ENCODE measurements at places on chromosomes 16 and 17. TPM values are rescaled to one million over a fixed set of nuclear protein-coding genes. Genes with fewer than 3 reads are reported as not detected.

DNA sequence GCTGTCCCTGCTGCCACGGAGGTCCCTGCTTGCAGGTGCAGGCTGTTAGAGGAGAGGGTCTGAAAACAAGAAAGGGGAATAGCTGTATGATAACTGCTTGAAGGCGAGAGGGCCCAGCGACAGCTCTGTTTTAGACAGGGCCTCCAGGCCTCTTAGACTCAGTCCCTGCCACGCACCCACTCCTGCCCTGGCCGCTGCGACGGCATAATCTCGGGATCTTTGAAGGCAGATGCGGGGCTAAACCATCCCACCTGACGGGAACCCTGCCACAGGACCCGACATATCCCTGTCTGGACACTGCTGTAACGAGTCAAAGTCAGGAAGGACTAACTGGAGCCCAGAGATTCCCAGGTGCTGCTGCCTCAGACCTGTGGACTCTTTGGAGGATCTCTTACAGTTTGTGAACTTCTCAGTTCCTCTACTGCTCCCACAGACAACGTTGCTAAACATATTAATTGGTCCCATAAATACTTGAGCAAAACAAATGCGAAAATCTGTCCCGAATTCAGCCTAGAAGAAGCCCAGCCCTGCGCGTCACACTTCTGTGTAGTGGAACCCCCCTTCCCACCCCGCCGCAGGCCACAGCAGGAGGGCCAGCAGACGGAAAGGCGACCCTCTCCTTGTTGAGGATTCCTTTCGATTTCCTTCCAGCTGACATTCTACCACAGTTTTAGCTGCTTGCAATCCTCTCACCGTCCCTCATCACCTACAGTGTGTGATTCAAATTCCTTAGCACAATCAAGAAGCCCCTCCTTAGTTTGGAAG, 998 bp upstream of the TMEM11 start:
- no peak for DNase-seq

DNA sequence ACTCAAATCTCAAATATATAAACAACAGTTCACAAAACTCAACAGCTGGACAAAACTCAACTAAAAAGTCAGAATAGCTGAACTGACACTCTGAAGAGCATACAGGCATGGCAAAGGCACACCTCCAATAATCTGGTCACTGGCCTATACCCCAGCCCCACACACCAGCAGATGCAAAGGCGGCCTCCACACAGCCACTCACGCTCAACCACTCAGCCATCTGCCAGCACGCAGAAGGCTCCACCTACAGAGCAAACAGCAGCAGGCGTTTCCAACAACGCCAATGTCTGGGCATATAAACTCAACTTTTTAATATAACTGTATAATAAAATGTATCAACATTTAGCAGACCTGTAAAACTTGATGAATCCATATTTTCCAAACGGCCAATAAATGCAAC, 17.2 kb downstream of the USP7 start:
- no peak for DNase-seq

DNA sequence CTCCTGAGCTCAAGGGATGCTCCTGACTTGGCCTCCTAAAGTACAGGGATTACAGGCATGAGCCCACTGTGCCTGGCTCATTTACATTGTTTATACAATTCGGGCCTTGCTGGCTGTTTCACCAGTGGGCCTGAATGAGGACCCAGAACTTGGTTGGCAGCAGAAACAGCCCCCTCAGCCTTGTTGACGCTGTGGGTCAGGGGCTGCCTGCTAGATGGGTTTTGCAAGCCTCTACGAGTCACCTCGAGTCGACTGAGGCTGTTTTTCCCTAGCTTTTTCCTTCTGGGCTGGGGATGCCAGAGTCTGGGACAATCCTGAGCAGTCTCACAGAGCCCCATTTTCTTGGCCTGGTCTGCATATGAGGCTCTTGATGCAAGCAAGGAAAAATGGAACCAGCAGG, 16.1 kb downstream of the PPL start:
- DNase-seq, result no peak

GRCh38 chr17:7042501-7043181, 1.3 kb downstream of the SLC16A11 start:
- no peak for DNase-seq

DNA sequence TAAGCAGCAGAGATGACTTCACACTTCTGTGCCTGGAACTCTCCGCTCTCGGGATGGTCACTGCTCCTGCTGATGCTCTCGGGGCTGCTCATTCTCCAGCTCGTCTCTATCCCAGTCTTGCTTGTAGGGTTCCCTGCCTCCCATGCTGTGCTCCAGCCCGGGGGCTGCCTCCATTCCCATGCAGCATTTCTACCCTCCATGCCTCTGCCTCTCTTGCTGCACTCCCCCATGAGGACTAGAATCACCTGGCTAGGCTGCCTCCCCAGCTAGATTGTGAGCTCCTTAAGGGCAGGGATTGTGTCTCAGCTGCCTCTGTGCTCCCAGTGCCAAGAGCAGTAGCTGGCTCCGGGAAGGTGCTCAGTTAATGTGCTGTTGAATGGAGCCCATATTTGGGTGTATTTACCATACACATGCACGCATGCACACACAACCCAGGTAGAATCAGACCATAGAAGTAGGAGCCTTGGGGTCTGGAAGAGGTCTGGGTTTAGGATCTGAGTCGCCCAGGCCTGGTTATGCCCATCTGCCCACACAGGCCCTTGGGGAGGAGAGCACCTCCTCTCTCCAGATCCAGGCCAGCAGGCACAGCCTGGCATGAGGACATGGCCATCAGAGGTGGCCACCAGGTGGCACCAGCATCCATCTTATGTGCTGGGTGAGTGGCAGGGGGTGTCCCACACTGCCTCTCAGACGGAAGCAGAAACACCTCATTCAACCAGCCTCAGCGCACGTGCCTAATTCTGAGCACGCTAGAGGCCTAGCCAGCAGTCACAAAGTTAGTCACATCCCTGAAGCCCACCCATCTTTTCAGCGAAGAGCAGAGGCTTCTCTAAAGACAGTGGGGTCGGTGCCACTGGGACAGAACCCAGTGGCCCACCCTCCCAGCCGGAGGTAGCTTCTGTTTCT, 9.3 kb downstream of the GIT1 start:
- no peak for DNase-seq

DNA sequence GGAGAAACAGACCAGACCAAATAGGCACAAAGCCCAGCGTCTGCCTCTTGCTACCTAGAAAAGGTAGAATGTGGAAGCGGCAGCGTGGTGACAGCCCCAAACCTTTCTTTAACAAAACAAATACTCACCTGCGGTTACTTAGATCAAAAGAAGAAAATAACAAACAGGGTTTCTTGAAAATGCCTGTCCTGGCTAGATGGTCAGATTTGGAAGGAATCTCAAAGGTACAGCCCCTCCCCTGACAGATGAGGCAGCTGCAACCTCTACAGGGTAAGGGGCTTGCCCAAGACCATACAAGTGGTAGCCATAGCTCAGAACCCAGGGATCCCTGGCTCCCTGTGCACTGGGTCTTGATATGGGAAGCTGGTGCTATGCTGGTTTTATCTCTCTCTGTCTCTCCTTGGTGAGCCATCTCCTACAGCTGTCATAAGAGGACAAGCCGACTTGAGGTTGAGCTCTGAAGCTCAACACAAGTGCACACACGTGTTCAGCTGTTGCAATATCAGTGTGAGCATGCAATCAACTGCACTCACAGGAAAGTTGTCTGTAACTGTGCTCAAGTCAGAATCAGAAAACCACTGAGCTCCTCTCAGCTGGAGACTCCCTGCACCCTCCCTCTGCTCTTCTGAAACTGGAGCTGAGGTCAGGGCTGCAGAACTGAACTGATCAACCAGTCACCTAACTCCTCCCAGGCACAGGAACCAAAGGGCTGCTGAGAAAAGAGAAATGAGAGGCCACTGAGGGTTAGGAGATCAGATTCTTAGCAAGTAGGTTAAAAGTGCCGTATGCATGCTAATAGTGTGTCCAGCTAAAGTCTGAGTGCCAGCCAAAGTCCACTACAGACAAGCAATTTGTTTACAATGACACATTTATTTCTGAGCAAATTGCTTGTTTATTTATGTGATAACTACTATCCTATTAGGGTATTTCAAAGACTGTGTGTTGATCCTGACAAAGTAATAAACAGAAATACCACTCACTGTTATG, 6.1 kb upstream of the RNF157 start:
- DNase-seq, result no peak

GRCh38 chr17:32523827-32524552, 37.2 kb downstream of the CDK5R1 start:
- no peak for DNase-seq

DNA sequence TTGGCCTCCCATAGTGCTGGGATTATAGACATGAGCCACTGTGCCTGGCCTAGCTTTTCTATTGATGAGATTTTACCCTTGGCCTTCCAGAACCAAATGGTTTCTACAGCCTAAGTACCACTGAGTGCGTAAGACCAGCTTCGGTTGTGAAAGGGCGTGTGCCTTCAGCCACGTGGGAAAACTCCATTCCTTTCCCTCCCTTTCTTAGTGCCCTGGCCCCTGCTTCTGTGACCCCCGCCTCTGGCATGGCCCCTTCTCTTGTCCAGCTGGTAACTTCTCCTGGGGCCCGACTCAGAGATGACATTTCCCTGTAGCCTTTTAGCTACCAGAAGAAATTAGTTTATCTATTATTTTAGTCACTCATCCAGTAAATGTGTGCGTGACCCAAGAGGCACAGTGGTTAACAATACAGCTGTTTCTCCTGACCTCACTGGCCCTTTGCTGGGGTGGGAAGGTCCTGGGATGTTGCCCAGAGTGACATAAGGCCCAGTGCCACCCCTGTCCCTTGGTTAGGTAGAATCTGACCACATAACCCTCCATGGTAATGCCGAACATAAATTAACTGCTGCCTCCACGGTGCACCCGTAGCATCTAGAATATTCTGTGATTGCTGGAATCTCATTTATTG, 97.3 kb downstream of the PLCG2 start:
- DNase-seq, result no peak

DNA sequence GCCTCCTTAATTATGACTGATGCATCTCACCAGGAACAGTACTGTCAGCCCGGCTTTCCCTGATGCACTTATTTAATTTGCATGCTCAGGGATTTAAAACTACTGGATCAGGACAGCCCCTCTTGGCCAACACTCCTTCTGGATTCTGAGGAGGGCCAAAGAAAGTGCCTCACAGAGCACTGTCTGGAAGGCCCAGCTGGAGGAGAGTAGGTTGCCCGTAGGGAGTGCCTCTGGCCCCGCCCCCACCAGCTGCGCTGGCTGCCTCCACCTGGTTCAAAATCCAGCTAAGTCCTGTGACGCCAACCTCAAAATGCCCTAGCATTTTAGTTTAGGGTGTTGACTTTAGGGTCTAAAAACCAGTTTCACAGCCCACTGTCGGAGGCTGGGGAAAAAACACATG, 49.4 kb upstream of the SREBF1 start:
- no peak for DNase-seq

- no peak for DNase-seq
These were observed 40.9 kb downstream of the USP10 start for GRCh38 chr16:84740596-84741116.

DNA sequence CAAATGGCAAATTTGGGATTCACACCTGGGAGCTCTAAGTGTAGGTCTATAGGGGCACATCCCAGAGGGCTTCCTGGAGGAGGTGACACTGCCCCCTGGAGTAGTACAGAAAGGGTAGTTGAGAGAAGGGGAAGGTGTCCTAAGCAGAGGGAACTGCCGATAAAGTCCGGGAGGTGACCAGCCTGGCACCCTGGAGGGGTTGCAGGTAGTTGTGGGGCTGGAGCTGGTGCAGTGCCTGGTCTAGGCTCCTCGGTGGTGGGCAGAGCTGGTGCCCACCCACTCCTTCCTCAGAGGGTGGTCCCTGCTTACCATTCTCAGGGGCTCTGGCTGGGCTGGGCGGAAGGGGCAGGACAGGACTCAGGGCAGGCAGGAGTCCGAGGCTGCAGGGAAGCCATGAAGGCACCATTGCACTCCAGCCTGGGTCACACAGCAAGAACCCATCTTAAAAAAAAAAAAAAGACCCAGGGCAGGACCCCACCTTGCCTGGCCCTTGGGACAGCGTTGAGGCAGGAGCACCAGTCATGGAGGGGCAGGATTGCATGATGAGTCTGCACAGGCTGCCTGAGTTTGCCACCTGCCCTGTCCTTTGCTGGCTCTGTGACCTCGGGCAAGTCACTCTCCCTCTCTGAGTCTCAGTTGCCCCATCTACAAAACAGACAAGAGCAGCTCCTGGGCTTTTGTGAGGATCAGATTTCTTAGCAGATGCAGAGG, 43.8 kb downstream of the LAT start:
- no peak for DNase-seq

GRCh38 chr16:75267631-75268264, 16.3 kb upstream of the BCAR1 start:
- no peak for DNase-seq

DNA sequence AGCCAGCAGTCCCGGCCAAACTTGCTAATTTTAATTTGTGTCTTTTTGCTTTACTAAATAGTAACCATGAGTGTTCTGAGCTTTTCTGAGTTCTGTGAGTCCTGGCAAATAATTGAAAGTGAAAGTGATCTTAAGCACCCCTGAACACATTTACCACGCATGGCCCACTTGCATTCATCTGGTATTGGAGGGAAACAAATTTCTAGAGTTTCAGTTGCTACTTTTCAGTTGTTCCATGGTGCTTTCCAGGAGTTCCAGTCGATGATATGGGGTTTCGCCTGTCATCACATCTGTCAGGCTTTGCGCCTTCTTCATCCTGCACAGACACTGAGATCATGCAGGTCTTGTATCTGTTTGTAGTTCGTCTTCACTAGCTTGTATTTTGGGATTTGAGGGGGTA, 44.1 kb downstream of the CRLF3 start:
- no peak for DNase-seq

DNA sequence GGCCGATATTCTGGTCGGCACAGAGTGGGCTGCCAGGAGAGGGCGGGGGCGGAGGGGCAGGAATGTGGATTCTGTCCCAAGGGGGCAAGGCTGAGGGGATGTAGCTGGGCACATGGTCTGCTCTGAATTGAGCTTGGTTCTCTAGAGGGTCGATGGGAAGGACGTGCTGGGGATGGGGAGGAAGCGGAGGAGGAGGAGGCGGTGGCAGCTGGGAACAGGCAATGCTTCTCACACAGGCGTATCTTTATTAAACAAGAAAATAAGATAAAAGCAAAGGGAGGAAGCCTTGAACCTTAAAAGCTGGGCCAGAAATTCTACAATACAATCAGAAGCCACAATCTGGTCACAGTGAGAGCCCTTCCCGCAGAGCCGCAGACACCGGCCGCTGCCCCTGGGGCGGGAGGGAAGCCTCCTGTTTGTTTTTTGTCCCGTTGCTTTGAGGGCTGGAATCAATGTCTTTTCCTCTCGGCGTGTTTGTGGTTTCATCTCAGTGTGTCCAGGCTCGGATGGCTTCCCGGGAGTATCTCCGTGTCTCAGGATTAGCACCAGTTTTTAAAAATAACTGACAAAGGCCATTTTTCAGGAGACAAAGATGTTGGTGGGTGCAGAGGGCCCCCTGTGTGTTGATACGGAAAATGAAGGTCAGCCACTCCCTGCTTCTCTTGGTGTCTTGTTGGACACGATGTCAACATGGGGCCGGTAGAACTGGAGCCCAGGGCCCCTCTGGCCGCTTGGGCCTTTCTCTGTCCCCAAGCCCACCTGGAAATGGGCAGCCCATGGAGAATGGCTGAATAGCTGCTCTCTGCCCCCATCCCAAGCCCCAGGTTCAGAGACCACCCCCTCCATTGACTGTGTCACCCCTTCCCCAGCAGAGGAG, 12.3 kb upstream of the SLC7A5 start:
- no peak for DNase-seq

The HLF gene
- 3.9 TPM for polyA plus RNA-seq

The WIPI1 gene
- polyA plus RNA-seq, result 29.3 TPM

The ERCC4 gene
- 17.9 TPM for polyA plus RNA-seq

The CCL16 gene
- polyA plus RNA-seq, result 0.14 TPM

The CA5A gene
- 0.57 TPM for polyA plus RNA-seq

The CFAP97D1 gene
- 0.08 TPM for polyA plus RNA-seq

The KCNJ2 gene
- 2.8 TPM for polyA plus RNA-seq
